ENCODE measurements at places on chromosomes 1 and 21.

GRCh38 chr1:50272912-50273311 is 150.3 kb downstream of the DMRTA2 start:
- DNase-seq = no peak

GRCh38 chr1:36924282-36924811 is 110.0 kb downstream of the GRIK3 start:
- DNase-seq = no peak

- no peak for DNase-seq
Observed at GRCh38 chr1:204754821-204755220, 69.3 kb upstream of the LRRN2 start.

- DNase-seq = no peak
Observed at GRCh38 chr1:27398405-27399149, 6.2 kb downstream of the GPR3 start.

DNA sequence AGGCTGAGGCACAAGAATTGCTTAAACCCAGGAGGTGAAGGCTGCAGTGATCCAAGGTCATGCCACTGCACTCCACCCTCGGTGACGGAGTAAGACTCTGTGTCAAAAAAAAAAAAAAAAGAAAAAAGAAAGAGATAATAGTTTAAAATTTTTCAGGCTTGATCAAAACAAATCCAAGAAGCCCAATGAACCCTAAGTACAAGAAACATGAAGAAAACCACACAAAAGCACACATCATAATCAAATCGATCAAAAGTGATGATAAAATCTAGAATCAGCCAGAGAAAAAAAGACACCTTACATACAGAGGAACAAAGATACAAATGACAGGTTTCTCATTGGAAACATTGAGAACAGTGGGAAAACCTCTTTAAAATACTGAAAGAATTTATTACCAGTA is 31.5 kb downstream of the LDLRAD1 start:
- no peak for DNase-seq

DNA sequence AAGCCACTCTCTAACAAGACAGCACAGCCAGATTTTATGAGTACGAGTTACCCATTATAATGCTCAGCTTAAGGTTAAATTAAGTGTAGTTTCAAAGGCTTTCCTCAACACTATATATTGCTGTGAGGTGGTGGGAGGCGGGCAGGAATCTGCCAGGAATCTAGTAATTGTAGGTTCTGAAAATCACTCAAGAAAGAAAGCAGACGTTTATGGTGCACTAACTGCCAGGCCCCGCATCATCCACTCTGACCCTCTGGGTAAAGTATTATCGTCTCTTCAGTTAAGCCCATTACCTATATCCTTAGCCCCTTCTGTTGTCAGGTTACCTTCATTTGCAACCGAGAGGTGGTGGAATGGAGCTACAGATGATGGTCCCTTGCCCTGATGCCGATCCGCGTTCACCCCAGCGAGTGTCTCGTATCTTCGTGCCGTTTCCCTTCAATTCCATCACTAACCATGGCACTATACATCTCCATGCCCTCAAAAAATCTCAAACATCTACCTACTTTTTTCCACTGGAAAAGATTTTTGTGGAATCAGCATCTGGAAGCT is 12.4 kb downstream of the HMGN1 start:
- DNase-seq = no peak

DNA sequence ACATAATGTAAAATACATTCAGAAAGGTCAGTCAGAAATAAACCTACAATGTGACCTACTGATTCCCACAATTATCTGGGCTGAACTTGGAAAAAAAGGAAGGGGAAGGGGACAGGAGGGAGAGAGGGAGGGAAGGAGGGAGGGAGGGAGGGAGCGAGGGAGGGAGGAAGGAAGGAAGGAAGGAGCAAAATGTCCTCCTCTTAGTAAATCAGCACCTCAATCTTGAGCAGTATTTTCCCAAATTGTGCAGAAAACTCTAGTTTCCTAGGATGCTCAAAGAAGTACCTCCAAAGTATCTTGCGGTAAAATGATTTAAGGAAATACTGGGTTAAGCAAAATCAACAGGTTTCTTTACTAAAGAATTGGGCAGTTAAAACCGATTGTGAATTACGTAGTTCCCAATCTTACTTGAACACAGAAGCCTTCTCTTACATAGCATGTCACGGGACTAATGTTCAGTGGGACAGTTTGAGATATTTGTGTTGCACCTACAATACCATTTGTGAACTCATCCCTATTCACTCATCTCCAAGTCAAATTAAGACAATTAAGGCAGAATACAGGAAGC is 51.0 kb upstream of the ASPM start:
- no peak for DNase-seq

- no peak for DNase-seq
Observed at GRCh38 chr1:115364046-115364779, 26.2 kb upstream of the NGF start.

DNA sequence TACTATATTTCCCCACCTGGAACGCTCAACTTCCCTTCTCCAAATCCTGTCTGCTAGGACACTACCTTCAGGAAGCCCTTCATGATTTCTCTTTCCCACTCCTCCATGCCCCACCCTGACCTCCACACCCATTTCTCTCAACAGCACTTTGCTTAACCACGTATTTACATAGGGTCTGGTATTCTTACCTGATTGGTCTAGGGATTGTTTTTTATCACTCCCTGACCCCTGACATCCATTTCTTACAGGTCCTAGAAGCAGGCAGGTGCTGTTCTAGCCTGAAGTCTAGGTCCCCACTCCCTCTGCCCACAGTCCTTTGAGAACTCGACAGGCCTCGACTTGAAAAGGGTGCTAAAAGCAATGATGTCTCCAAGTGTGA is 47.5 kb downstream of the DMAP1 start:
- DNase-seq = no peak

GRCh38 chr1:92817986-92818764 is 13.7 kb upstream of the RPL5 start:
- DNase-seq = no peak

- DNase-seq = peak; percentile 3
Observed at GRCh38 chr1:54053745-54054437, 483 bp downstream of the TCEANC2 start.

DNA sequence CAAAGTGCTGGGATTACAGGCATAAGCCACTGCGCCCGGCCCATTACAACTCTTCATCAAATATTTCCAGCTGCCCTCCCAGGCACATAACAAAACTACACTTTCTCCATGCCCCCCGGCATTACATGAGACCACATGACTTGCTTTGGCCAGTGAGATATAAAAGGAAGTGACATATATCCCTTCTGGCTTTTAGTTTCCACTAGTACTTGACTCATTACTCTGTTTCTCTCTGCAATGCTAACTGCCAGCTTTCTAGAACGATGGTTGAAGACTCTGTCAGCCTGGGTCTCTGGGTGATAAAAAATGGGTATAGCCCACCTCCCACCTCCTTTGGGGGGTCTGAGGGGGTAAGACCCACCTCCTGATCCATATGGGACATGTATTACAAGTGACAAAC is 24.2 kb downstream of the ABL2 start:
- DNase-seq = no peak

GRCh38 chr1:197027359-197027758 is 39.7 kb downstream of the F13B start:
- DNase-seq = no peak

GRCh38 chr1:33302325-33302724 is 18.6 kb downstream of the A3GALT2 start:
- no peak for DNase-seq

- DNase-seq = no peak
Observed at GRCh38 chr1:3069491-3070308, 697 bp downstream of the PRDM16 start.

DNA sequence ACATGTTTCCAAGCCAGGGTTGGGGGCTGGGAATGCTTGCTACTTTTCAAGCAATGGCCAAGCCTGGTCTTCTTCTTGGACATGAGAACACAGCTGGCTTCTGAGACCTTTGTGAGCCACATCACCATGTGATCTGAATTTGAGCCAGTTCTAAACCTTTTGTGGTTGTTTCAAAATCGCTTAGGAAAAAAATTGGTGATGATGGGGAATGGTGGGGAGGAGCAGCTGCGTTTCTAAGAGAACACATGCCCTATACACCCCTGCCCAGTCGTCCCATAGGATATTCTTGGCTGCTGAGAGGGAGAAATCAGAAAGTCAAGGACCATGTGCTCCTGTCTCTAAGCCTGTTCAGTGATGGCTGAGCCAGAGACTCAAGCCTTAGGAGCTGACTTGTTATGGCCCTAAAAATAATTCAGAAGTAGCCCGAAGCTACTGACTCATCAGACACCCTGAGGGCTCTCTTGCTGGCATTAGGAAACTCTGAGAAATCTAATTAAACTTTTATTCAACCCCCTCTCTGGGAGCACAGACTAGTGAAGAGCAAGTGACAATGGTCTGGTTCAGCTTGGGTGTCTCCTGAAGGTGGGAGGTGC is 30.5 kb downstream of the CCDC185 start:
- no peak for DNase-seq
